T-helper 1 cell (primary cell): ENCODE measurements at places on chromosomes 16 and 17.

- DNase-seq: no peak
Observed at GRCh38 chr17:29205047-29205446, 24.8 kb upstream of the MYO18A start.

DNA sequence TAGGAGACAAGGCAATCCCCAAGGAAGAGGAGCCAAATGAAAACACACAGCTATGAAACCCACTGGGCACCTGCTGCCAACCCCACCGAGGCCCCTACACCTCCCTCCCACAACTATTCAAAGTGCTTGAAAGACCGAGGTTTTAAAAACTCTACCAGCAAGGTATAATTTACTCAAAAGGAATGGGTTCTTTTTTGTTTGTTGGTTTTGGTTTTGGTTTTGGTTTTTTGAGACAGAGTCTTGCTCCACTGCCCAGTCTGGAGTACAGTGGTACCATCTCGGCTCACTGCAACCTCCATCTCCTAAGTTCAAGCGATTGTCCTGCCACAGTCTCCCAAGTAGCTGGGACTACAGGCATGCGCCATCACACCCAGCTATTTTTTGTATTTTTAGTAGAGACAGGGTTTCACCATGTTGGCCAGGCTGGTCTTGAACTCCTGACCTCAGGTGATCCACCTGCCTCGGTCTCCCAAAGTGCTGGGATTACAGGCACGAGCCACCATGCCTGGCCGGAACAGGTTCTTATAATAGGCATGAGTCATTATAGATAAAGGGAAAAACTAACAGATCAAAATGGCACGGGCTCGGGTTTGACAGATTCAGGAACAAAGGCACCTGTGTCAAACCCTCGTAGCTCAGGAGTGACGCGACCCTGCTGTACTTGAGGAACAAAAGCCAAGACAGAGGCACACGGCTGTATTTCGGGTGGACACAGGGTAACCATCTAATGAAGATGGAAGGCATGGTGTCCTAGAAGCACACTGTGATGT is 40.7 kb downstream of the COTL1 start:
- DNase-seq: no peak

- no peak for DNase-seq
Observed at GRCh38 chr16:23994615-23995014, 158.8 kb downstream of the PRKCB start.

GRCh38 chr16:87729266-87729954 is 36.4 kb downstream of the KLHDC4 start:
- DNase-seq: no peak

DNA sequence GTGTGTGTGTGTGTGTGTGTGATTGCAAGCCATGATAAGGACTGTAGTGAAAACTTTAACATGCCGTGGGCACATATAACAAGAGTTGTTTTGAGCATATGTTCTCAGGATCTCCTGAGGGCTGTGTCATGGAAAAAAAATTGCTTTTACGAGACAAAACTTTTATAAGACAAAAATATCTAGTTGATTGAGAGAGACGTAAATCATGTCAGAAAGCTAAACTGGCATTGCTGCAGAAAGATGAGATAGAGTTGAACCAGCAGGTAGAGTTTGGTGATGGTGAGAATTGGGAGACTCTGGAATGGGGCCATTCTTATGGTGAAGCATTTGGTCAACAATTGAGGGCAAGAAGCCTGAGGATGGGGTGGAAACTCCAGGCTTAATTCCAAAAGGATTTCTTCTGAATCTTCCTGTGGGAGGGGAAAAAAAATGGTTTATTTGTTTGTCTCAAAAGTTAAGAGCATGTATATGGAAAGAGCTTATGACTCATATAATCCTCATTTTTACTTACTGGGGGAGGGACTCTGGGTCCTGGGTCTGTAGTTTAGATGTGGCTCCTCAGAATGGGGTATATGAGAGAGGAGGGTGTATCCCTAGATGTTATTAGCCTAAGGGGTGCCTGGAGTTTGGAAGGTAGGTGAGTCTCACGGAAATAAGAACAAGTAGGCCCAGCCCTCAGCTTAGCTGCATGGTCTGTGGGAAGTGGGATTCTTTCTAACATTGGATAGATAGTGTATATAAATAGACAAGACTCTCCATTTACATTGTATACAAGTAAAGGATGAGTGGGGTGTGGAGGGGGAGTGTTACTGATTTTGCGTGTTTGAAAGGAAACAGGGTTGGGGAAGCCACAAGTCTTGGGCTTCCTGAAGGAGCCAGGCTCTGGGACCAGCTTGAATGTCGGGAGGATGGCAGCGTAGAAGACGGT is 7.1 kb downstream of the MINK1 start:
- DNase-seq: no peak

DNA sequence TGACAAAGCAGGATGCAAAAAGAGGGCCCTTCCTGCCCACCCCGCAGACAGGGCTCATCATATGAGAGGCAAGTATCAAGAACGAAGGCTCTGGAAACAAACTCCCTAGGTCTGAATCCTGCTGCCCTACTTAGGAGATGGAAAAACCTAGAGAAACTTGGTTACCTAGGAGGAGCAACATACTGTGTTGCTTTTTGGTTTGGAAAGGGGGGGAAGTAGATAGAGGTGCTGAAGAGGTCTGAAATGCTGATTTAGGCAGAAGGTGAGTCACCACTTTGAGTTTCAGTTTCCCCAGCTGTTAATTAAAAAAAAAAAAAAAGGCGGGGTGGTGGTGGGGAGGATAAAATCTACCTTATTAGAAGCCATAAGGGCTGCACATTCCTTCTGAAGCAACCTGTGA is 1.5 kb downstream of the N4BP1 start:
- no peak for DNase-seq

DNA sequence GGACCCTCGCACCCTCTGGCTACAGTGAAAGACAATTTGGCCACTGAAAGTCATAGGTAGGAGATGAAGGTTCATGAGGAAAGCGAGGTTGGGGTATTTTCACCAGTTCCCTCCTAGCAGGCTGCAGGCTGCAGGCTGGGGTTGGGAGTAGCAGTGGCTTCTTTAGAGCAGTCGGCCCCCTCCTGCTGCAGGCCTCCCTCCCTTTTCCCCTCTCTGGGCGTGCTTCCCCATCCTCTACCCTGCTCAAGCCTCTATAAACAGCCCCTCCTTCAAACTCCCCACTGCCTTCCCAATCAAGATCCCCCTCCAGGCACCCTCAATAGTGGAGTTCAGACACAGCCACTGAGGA is 41.8 kb downstream of the GAS7 start:
- DNase-seq: no peak

GRCh38 chr17:7222093-7222971 is 2.6 kb downstream of the ACADVL start:
- DNase-seq: no peak
